Naive B cell (primary cell): ENCODE measurements at places on chromosomes 6 and 20.

DNA sequence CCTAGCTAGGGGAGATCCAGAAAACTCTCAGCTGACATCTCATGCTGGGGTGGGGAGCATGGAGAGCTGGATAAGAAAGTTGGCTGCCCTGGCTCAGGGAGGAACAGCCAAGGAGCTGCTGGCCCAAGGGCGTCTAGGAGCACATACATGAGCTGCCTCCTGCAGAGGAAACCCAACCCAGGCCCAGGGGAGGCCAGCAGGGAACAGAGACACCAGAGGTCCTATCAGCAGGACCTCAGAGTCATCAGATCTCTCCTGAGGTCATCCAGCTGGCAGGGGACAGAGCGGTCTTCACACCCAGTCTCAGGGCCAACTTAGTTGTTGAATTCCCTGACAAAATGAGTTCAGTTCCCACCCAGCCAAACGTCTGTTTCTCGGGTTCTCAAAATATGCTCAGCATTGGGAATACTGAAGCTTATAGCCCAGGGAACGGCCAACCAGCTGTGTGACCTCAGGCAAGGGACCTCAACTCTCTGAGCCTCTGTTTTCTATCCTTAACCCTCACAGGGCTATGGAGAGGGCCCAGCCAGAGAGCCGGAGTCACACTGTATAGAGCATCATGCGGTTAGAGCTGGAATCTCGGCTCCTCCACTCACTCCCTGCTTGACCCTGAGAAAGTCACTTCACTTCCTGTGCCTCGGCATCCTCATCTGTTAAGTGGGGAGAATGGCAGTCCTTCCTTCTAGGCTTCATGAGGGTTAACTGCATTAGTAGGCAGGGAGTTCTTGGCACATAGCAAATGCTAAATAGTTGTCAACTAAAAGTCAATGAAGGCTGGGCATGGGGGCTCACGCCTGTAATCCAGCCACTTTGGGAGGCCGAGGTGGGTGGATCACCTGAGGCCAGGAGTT lies 13.8 kb downstream of the ADA start:
- DNase-seq = no peak

- no peak for DNase-seq
These were observed 1034.9 kb downstream of the EYS start for GRCh38 chr6:64672131-64672530.

DNA sequence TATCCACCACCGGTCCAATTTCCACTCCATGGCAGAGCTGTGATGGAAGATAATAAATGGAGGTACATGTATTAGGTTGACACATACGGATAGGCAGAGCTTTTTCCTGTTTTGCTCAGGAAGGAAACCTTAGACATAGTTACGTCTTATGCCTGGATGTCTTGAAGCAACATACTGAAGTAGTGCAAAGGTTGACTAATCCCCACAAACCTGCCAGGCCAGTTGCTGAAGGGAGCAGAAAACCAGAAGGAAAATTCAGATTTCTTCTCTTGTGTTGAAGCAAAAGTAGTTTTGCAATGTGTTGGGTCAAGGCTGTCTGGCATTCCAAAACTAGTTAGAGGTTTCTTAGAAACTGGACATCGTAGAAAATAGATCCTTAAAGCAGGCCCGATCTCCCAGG lies 68.7 kb downstream of the PHACTR1 start:
- DNase-seq = no peak

- DNase-seq = peak; percentile 76
These were observed 120.4 kb upstream of the RIPOR2 start for GRCh38 chr6:25056130-25056529.

DNA sequence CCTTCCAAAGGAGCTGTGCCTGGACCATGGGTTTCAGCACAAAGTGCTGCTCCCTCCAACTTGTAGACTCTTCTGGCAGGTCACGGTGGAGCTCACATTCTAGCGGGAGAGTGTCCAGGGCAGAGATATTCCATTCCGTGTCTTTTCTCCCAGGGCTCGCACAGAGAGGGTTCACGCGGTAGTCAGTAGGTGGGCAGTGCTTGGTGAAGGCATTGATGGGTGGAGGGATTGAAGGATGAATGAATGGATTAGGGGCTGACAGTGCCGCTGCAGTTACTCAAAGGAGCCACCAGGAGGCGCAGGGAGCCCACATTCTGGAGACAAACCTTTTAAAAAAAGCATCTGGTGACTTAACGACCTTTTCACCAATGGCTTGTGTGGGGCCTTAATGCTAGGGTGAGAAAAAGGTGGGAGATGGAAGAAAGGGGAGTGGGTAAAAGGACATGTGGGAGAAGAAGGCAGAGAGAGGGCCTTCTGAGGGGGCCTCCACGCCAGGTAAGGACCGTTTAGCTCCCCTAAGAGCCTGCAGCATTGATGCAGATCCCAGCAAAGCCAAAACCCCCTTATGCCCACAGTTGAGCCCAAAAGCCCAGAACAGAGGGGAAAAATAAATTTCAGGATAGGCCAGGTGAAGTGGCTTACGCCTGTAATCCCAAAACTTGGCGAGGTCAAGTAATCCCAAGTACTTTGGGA lies 17.5 kb upstream of the FAM110A start:
- DNase-seq = peak; percentile 61

DNA sequence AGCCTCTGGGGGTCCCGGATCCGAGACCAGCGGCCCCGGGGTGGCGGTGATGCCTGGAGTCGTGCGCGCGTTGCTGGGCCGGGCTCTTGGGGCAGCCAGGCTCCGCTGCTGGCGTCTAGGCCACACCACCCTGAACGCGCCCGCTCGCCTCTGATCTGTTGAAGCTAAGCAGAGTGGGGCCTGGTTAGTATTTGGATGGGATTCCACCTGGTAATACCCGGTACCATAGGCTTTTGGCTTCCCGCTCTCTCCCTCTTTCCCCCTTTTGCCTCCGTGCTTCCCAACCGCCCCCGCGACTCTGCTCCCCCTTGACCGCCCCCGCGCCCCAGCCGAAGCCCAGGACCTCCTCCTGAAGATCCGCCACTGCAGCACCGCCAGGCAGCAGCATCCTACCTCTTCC lies 1383.5 kb upstream of the DEFB115 start:
- DNase-seq = no peak

DNA sequence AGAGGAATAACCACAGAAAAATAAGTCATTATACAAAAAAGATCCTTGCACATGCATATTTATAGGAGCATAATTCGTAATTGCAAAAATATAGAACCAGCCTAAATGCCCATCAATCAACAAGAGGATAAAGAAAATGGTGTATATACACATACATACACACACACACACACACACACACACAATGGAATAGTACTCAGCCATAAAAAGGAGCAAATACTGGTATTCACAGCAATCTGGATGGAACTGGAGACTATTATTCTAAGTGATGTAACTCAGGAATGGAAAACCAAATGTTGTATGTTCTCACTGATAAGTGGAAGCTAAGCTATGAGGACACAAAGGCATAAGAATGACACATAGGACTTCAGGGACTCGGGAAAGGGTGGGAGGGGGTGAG lies 1.9 kb upstream of the KIAA1586 start:
- no peak for DNase-seq

DNA sequence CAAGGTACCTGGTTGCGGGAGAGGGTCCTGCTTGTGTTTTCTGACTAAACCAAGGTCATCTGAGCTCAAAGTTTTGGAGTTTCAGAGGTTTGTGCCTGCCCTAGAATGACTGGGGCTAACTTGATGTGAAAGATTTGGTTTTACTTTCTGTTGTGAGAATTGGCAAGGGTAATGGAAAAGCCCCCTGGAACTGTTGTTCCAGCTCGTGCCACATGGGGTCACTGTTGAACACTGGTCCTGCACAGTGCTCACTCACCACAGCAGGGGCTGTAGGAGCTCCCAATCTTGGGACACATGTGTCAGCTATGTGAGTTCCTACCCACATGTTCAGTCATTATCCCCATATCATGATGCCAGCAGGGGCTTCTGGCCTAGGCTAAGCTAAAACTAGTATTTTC lies 6.5 kb downstream of the TGM6 start:
- DNase-seq = no peak

DNA sequence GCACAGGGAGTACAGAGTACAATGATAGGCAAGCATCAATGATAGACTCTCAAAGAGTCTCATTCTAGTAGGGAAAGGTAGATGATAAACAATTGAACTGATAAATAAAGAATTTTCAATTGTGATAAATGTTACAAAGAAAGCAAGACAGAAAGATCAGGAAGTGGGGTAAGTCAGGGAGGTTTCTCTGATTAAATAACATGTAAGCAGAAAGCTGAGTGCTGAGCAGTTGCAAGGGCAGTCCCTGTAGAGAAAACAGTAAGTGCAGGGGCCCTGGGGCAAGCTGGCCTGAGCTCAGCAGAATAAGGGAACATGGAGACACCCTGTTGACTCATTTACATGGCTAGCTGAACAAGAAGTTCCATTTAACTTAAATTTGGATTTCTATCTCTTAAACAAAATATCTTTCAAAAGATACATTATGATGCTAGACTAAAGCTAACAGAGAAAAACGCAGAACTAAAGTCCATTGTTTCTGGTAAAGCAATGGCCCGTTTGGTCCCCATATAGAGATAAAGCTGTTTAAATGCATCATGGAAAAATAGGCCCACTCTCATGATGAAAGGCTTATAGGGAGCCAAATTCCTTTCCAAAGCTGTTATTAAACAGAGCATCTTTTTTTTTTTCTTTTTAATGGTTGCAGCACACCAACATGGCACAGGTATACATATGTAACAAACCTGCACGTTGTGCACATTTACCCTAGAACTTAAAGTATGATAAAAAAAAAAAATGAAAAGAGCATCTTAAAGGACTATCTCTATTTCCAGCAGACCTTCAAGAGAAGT lies 5.3 kb upstream of the TNFAIP3 start:
- no peak for DNase-seq

GRCh38 chr6:9224539-9224938 lies 789.2 kb upstream of the SLC35B3 start:
- no peak for DNase-seq

DNA sequence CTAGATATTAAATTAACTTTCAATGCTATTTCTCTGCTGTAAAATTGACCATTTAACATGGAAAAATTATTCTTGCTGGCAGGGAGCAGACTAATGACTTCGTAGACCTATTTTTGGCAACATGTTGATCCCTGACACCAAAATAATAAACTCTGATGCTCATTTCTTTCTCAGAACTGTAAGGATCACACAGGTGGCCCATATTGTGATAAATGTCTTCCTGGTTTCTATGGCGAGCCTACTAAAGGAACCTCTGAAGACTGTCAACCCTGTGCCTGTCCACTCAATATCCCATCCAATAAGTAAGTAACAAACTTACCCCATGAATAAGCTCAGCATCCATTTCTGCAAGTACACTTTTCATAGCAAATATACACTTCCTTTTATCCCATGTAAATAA lies 387.5 kb downstream of the LAMA2 start:
- DNase-seq = no peak

DNA sequence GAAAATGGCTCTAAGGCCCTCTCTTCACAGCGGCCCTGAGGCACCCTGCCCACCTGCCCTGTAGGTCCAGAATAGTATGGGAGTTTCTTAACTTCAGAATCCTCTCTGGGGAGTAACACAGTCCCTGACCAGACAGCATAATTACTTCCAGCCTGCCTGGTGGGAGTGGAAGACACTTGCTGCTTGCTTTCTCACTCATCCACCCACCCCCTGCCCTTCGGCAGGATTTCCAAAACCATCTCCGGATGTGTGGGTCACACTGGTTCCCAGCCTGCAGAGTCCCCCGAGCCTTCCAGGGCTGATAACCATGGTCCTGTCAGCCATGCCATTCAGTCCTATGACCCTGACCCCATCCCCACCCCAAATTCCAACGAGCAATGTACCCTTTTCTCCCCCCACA lies 5.4 kb downstream of the SLC29A1 start:
- no peak for DNase-seq
